ENCODE measurements at places on chromosomes 6 and 20.
A peak's percentile ranks its signal among the peaks of the same experiment; 100 is the strongest.

GRCh38 chr6:44074813-44075646 is 52.2 kb downstream of the MRPL14 start:
- DNase-seq, result no peak

GRCh38 chr6:6622501-6622900 is 34.0 kb downstream of the LY86 start:
- DNase-seq, result peak; percentile 93

GRCh38 chr20:18596270-18596669 is 8.4 kb downstream of the DTD1 start:
- DNase-seq, result no peak

GRCh38 chr6:157488716-157489118 is 107.7 kb downstream of the ZDHHC14 start:
- no peak for DNase-seq

- DNase-seq, result no peak
Measured at GRCh38 chr20:44247131-44247571, at the start of gene GDAP1L1. TSS of gene GDAP1L1 (plus strand) at chr20:44247308. CDS start at chr20:44247335, 27 bp downstream.

- no peak for DNase-seq
Measured at GRCh38 chr6:50819904-50820868, 1.5 kb downstream of the TFAP2B start.

- DNase-seq, result peak; percentile 36
Measured at GRCh38 chr6:156795825-156796224, 18.6 kb downstream of the ARID1B start.

DNA sequence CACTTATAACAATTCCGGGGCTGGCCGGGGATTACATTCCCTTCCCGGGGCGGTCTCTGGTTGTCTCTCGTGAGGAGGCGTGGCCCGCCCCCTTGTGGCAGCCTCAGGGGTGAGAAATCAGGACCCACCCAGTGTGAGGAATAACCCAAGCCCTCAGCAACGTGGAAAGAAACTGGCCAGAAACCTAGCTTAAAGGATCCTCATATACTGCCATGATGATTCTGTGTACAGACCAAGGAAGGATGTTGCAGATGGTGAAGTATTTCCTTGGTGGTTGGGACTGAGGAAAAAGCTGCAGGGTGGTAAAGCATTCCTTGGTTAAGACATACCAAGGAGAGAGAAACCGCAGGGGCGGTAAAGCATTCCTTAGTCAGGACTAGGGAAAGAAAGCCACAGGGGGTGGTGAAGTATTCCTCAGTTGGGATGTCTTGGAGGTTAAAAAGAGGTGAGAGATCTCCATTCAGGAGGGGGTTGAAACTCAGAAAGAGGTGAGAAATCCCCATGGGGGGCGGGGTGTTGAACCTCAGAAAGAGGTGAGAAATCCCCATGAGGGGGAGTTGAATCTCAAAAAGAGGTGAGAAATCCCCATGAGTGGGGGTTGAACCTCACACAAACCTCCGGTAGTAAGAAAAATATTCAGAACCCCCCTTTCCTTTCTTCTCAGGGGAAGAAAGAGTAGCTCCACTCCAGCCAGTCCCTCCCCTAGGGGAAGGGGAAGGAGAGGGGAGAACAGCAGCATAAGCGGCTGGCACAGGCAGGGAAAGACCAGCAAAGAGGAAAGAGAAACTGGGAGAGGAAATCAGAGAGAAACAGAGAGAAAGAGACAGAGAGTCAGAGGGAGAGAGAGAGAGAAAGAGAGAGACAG is 238.1 kb downstream of the RNGTT start:
- DNase-seq, result no peak

DNA sequence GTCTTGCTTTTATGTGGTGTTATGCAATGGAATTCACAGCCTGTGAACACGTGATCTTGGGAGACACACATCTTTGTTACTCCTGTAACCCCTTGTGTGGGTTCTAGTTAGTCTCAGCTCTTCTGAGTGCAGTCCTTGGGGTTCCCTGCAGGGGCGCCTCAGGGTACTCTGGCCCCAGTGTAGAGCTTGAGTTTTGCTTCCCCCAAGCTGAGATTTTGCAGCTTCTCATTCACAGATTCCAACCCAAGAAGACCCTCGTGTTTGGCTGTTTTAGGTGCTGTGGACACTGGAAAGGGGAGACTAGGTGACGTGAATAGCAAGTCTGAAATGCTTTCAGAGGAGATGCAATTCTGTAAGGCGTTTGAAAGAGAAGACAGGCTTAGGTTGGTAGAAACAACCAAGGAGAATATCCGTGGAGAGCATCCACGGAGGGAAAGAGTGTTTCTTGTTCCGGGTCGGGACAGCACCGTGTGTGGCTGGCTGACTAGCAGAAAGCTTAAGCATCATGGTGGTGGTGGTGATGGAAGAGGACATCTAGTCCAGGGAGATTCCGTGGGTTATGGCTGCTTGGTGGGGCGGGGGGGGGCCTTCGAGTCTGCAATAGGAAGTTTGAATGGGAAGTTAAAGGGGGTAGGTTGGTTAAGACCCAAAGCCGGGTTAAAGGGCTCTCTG is 30.1 kb downstream of the DUSP22 start:
- no peak for DNase-seq

DNA sequence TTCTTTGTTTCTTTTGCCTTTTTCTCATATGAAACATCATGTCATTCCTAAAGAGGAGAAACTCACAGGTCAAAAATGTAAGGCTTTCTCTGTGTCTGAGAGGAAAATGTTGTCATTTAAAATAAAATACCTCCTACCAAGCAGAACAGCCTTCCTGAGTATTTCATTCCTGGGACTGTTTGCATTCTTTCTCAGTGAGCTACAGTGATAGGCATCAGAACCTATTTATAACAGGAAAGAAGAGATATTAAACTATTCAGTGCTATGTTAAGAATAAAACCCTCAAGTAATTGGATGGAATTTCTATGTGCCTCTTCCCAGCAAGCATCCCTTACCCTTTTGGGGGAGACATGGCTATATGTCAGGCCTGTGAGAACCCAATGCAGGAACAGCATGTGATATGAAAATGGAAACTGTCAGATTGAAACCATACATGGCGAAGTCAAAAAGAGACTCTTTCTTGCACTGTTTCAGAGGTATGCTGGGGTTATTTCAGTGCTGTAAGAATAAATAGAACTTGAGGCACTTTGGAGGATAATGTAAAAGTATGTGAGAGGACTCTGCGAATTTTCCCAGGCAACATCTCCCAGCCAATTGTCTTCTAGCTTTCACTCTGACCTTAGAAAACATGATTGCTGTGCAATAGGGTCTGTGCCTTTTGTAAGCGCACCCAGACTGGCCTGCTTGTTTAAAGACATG is 133.8 kb upstream of the CCN2 start:
- peak; percentile 36 for DNase-seq

DNA sequence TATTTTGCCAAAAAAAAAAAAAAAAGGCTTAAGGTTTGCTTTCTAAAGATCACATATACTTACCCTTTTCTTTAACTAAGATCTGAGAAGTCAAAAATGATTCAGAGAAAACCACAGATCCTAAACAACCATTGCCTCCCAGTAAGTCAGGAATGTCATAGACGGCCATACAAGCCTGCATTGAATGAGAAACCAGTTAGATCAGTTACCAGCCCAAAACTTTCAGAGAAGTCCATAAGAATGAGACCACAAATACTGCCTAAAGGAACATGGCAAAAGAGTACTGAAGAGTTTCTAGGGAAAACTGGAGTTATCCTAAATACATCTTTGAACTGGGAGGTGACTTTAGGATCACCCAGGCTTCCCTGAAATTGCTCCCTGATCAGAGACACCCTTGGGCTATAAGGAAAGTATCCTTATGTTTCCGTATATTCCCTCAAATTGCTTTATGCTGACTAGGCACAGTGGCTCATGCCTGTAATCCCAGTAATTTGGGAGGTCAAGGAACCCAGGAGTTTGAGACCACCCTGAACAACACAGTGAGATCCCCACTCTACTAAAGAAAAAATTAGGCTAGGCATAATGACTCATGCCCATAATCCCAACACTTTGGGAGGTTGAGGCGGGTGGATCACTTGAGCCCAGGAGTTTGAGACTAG is 79.4 kb upstream of the SLC4A11 start:
- DNase-seq, result no peak

- no peak for DNase-seq
Measured at GRCh38 chr20:58306421-58307261, 2.9 kb upstream of the RAB22A start.

- peak; percentile 11 for DNase-seq
Measured at GRCh38 chr6:158072083-158072721, 90.5 kb downstream of the SYNJ2 start.

GRCh38 chr6:30543821-30544220 is 12.5 kb downstream of the GNL1 start:
- DNase-seq, result no peak

- no peak for DNase-seq
Measured at GRCh38 chr6:16413399-16413798, 175.0 kb downstream of the GMPR start.

DNA sequence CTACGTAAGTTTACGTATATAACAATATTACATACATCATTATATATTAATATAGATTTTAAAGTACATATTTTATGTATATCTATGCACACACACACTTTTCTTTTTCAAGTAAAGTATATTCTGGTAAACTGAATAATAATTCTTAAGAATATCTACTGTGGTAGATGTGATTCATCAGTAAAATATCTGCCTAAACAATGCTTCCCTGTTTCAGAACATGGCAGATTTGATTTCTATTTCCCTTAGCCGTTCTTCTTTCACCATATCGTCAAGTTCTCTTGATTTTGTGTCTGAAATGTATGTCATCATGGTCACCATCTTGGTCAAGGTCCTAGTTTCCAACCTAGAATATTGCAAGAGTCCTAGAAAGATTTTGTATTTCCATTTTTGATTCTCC is 195.6 kb downstream of the HDGFL1 start:
- DNase-seq, result no peak

- no peak for DNase-seq
Measured at GRCh38 chr6:152371775-152372174, 265.4 kb downstream of the SYNE1 start.

- no peak for DNase-seq
Measured at GRCh38 chr6:159061805-159062563, 17.2 kb upstream of the TAGAP start.

DNA sequence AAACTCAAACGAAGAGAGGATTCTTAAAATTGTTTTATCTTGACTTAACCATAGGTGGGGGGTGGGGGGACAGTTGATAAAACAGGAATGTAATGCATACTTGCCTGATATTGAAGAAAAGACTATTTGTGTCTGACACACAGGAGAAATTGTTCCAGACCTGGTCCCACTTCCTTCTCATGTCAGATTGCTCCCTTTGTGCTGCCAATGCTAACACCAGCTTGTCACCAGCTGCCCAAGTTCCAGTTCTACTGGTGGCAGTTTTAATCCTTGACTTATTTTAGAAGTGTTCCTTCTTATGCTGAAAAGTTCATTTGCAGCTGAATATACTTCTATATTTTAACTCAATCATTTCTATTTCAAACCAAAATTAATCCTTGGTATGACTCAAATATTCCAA is 127.3 kb downstream of the GMDS start:
- no peak for DNase-seq

- no peak for DNase-seq
Measured at GRCh38 chr20:32321390-32321789, 36.7 kb upstream of the ASXL1 start.
